NCI-H1436 treated with DMSO at 0.1 percent for 48 hours (cell line): ENCODE measurements at places on chromosomes 5 and 9.

DNA sequence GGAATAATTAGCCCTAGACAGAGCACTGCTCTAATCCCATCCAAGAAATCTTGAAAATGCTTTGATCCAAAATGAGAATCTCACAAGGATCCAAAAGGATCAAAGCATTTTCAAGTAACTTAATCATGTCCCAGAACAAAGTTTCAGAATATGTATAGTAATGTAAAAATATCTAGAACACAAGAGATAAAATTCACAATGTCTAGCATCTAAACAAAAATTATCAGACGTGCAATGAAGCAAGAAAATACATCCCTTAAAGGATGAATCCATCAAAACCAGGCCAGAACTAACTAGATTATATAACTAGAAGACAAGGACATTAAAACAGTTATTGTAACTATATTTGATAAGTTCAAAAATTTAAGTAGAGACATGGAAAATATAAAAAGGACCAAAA lies 69.3 kb downstream of the INIP start:
- no peak for DNase-seq

DNA sequence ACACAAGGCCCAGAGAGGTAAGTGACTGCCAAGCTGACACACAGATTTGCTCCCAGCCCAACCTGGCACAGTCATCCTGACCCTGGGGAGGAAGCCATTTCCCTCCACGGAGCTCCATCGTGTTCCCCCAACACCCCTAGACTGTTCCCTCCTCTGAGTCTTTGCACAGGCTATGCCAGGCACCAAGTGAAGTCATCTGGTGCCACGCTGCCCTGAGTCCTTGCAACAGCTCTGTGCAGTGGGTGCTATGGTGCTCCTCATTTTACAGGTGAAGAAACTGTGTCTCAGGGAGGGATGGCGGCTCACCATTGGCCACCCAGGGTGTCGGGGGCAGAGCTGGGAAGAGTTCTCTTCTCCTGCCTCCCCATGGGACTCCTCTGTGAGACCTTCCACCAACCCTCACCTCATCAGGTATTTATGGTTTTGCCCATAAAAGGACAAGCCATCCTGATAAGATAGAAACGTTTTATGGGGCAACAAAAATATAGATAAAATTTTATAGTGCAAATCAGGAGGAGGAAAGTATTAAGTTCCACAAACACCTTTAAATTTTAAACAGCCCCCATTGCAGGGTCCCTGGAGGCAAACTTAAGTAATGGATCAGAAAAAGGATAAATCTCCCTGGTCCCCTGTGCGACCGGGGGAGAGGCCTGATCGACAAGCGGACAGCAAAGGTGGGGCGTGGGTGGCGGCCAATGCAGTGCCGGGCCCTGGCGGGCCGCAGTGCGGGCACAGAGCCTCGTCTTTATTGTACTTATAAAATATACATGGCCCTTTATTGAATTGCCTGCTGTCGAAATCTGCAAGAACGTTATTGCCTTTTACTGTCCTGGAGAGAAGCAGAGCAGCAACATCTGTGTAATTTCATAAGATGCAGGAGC lies 50.2 kb upstream of the ZBTB43 start:
- no peak for DNase-seq

- no peak for DNase-seq
Observed at GRCh38 chr5:171477101-171477500, 57.7 kb downstream of the FGF18 start.

DNA sequence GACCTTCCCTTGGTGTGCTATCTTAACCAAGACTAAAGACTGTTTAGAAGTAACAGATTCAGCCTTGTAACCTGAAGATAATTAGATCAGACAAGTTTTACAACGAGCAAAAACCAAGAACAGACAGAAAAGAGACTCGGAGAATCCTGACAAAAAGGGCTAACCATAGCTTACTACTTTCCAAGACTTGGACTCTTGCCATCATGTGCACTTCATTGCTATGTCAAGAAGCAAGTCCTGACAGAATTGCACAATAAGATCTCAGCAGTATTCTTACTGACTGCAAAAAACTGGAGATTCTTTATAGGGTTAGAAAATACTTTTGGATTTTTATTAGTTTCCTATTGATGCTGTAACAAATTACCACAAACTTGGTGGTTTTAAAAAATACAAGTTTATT lies 1539.0 kb upstream of the NUDT12 start:
- no peak for DNase-seq

DNA sequence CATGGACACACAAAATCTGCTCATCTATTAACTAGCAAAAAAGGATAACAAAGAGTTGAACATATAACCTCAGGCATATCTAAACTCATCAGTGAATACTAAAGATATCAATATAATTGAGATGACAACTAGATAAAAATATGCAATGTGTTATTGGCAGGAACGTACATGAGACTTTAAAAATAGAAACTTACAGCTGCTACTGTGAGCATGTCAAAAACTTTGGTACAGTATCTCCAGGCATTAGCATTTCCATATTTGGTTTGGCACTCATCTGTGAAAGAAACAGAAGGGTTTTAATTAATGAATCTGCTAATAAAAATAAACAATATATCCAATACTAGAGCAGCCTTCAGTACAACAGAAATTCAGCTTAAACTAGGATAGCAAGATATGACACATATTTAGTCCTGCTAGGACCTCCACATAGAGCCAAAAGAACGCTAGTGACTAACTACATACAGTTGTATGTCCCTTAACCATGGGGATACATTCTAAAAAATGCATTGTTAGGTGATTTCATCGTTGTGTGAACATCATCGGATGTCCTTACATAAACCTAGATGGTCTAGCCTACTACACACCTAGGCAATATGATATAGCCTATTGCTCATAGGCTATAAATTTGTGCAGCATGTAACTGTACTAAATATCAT lies 10.5 kb upstream of the SCAI start:
- no peak for DNase-seq

DNA sequence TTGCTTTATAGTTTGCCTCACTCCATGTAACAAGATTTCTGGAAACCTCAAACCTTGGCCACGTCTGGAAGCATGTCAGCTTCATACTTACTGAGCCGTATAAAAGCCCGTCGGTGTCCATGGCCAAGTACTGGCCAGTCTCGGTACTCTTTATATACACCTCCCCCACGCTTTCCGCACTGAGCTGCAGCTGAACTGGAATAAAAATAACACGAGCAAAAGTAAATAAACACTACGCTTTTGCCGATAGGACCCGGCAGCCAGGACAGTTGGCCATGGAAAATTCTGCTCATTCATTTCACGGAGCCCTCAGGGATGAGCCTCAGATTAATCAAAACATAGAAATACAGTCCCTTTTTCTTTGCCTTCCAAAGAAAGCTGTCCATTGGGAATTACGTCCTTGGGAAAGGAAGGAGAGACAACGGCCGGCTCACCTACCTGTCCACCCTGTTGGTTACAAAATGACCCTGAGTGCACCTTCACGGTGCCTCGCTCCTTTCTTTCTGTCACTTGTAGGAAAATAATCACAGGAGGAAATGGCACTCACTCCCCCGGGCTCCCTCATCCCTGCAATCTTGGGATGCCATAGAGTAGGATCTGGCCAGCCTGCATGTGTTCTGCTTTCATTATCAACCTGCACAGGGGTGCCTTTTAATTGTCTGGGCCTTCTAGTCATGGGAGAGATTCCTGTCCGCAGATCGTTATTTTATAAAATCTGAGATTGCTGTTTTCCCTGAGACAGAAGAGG lies 85.1 kb downstream of the FGF1 start:
- no peak for DNase-seq

DNA sequence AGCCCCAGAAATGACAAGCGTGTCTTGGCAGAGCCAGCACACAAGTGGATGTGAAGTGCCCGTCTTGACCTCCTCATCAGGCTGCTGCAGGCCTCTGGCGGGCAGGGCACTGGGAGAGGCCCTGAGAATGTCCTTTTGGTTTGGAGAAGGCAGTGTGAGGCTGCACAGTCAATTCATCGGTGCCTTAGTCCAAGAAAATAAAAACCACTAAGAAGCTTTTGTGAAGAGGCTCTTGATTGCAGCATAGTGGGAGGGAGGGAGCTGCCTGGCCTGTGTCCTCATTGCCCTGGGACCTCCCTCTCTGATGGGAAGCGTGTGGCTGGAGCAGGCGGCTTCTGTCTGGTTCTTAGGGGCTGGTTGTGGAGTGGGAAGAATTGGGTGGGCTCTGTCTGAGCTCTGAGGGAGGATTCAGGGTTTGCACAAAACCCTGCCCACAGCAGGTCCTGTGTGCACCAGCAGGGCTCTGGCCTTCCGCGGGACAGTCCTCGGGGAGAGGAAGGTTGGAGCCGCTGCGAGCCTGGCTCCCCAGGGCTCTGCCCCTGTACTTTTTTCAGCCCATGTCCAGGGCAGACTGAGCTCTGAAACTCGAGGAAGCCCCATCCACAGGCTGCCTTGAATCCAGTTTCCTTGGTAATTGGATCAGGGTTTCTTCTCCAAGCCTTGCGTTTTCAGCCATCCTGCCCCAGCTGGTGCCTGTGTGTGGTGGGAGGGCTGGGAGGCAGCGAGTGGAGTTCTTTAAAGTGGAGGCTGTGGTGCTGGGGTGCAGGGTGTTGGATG lies 1.1 kb downstream of the HRCT1 start:
- DNase-seq, result no peak

GRCh38 chr5:160310140-160310539 lies 2.2 kb downstream of the CCNJL start:
- DNase-seq, result no peak

DNA sequence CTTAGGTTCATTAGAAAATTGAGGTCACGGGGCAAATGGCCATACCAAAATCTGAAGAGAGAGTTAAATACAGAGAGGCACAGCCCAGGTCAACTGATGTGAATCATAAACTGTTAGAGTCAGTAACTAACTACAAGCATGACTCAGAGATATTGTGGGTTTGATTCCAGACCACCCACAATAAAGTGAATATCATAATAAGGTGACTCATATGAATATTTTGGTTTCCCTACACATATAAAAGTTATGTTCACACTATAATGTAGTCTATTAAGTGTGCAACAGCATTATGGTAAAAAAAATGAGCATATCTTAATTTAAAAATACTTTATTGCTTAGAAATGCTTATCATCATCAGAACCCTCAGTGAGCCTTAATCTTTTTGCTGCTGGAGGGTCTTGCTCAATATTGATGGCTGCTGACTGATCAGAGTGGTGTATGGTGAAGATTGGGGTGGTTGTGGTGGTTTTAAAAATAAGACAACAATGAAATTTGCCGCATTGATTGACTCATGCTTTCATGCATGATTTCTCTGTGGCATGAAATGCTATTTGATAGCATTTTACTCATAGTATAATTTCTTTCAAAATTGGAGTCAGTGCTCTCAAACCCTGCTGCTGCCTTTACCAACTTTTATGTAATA lies 53.1 kb upstream of the EDIL3 start:
- DNase-seq, result no peak

DNA sequence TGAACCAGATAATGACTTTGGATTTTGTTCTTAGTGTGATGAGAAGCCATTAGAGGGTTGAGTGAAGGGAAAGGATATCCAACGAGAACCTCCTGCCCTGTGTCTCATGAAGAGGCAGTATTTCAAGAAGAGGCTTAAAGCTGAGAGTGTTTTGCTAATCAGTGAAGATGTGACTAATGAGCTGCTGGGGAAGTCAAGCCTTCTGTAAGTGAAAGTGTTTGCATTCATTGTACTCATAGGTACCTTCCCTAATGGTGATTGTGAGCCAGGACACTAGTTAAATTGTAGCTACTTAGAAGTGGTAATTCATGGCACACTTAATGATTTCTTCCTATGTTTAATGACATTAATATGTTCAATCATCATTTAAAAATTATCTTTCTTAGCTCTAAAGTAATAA lies 23.7 kb downstream of the PIP5K1B start:
- DNase-seq, result no peak

- DNase-seq, result no peak
Observed at GRCh38 chr9:134390947-134391318, 64.7 kb downstream of the RXRA start.

- no peak for DNase-seq
Observed at GRCh38 chr9:34096751-34097150, 29.7 kb downstream of the DCAF12 start.

DNA sequence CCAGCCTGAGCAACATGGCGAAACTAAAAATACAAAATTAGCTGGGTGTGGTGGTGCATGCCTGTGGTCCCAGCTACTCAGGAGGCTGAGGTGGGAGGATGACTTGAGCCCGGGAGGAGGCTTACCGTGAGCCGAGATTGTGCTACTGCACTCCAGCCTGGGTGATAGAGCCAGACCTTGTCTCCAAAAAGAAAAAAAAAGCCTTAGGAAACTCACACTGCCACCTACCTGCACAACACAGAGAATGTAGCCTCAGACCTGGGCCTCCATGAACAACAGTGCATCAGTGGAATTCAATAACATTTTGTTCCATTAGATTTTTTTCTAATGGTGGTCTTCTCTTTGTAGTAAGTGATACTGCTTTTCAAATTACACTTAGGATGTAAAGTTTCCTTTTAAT lies 63.8 kb upstream of the RARS1 start:
- no peak for DNase-seq

GRCh38 chr5:71586052-71586940 lies 844 bp upstream of the MCCC2 start:
- DNase-seq, result no peak

GRCh38 chr5:61280761-61281427 lies 51.2 kb upstream of the ZSWIM6 start:
- DNase-seq, result no peak

- no peak for DNase-seq
Observed at GRCh38 chr5:122310889-122311288, 1.1 kb upstream of the SNCAIP start.

DNA sequence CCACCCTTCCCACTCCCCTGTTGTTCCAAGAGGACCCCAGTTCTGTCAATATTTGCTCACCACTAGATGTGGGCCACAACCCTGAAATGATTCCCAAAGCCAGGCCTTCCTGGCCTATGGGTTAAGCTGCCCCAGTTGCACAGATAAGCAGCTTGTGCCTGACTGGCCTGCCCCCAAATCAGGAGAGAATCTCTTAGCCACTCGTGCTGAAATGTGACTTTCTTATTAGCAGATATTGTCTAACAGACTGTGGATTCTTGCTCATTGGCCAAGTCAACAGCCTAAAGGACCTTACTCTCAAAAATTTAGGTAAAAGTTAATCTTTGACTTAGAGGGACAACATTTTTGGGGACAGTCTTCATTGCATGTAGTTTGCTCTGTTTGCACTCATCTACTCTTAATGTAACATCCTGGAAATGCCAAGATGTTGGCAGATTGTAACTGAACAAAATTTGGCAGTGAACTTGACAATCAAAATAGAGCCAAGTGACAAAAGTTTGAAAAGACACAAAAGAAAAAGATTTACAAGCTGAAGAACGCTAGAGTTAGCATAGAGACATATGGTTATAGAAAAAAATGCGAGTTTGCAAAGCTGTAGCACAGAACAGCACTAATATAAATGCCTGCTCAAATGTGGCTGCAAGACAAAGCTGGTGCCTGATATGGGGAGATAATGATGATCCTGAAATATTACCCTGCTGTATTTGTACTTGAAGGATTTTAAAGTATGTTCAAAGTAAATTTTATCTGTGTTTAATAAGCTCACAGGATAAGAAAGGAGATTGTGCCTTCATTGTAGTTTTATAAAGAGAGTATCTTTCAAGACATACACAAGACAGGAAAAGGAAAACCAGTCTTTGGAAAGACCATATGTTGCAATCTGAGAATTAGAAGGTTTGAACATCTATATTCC lies 29.0 kb upstream of the FSD1L start:
- no peak for DNase-seq

GRCh38 chr9:21993893-21994555 lies at the start of gene CDKN2A:
TSS of gene CDKN2A (minus strand) at chr9:21994392.
- DNase-seq, result no peak

GRCh38 chr5:19626211-19626610 lies 361.8 kb downstream of the CDH18 start:
- no peak for DNase-seq
